IPS DF 19.7 (cell line): ENCODE measurements at places on chromosomes 6 and 20.

DNA sequence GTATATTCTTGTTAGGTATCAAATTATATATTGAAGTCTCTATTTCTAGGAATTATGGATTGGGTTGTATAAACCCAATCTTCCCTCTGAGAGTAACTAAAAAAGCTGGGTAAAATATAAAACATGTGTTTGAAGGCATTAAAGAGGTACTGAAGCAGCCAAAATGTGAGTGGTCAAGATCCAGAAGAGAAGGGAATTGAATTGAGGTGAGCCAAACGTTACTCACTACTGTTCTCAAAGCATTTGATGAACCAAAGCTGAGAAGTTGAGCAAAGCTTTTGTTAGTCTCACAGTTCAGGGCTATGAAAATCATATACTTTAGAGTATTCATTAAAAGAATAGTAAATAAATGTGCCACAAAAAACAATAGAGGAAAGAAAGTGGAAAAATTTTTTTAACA is 365.8 kb downstream of the BCKDHB start:
- no peak for DNase-seq

DNA sequence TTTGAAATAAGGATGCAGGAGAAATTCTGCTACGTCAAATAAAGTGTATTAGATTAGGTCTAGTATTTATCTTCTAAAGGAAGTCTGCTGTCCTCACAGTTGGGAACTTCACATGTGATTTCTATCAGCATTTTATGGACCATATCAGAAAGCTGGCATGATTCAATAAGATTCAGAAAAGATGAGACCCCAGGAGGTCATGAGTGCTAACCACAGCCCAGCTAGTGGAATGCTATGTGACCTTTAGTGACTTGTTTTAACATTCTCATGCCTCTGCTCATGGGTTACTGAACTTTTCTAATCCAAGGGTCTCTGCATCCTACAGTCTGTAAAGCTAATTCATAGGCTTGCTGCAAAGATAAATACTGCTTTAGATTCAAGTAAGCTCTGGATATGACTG is 150.1 kb downstream of the GMPR start:
- DNase-seq, result no peak

DNA sequence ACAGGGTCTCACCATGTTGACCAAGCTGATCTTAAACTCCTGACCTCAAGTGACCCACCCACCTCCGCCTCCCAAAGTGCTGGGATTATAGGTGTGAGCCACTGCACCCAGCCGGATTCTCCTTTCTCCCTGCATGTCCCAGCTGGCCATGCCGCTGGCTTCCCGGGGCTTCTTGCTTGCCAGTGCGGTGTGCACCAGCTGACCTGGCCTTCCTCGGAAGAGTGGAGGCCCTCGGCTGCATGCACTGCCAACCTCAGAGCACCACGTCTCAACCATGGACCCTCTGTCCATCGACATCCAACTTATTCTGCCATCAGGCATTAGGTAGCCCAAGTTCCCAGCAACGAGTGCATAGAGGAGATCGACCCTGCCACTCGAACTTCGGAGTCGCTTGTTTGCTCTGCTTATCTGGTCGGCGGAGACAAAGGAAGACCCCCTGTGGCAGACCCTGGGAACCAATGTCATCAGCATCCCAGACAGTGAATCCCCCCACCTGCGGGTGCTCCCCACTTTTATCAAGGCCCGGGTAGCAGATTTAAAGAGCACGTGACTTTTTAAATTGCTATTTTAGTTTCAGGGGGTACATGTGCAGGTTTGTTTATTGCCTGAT is 307.8 kb downstream of the CDH4 start:
- no peak for DNase-seq

GRCh38 chr6:11429577-11429976 is 108.0 kb upstream of the TMEM170B start:
- peak; percentile 30 for DNase-seq

DNA sequence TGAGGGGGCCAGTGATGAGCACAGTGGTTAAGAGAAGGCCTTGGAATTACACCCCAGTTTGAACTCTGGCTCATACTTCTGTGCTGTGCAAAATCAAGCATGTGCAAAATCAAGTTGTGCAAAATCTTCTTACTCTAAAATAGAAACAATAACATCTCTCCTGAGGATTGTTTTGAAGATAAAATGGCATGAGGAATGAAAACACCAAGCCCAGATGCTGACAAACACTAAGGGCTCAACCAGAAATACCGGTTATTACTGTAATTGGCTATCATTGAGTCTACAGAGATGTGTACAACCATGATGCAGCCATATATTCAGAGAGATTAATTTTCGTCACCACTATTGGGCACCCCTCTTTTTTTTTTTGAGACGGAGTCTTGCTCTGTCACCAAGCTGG is 5.9 kb upstream of the BCAS1 start:
- DNase-seq, result no peak

GRCh38 chr6:6680526-6680925 is 92.0 kb downstream of the LY86 start:
- DNase-seq, result no peak

DNA sequence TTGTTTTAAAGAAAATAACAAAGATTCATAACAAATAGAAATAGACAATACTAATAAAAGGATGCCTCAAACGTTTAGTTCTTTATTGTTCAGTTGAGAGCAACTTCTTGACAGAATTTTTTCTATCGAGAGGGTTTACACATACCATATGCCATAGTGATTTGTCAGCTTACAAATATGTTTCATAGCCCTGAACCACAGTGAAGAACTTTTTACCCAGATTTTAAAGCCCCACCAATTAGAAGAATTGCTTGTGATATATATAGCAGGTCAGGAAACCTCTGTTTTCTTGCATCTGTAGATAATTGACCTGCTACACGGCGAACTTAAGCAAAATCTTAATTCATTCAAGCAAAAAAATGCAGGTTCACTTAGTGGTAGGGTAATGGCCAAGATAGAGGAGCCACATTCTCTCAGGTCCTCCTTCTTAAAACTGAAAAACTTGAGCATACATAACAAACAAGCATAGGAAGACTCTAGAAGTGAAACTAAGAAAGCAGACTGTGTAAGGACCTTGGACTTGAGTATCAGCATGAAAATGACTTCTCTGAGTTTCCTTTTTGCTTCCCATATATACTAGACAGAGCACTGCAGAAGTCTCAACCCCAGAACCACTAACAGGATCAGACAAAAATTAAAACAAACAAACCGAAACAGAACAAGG is 39.5 kb downstream of the CRISP1 start:
- DNase-seq, result no peak

DNA sequence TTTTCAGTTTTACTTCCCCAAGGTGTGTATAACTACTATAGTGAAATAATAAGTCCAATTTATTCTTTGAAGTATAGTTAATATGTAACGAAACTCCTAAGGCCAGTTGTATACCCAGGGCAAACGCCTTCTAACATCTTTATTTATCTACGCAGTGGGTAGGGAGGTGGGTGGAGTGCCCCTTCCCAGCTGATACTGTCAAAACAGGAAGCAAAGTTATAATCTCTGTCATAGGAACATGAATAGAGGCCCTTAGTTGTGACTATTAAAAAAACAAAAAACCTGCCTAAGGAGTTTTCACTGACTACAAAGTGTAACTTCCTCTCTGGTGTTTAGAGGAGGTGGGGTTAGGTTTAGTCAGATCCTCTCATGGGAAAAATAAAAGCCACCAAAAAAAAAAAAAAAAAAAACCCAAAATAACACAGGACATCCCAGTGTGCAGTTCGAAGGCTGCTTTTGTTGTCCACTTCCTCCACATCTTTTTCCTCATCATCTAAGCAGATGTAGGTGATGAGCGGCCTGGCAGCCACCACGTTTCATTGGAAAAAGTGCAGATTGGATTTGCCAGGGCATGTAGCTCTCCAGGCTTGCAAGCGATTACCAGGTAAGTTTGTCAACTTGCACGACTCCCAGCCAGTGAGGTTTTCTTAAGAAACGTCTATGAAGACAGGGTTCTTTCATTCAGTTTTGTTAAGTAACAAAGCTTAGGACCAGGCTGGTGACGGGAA is 58.7 kb downstream of the UTRN start:
- no peak for DNase-seq

DNA sequence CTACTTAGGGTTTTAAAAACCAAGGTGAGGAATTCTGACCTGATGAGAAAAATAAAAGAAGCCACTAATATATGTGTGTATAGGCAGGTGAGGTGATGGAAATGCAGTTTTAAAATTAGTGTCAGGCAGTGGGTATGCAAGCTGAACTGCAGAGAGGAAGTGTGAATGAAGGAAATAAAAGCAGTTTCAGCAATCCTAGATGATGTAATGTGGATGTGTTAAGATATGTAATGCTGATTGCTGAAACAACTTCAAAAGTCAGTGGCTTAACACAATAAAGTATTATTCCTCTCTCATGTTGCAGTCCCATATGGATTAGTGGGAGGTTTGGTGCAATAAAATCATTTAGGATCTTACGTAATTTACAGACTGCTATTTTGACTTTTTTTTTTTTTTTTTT is 119.9 kb upstream of the ASCC3 start:
- DNase-seq, result no peak

DNA sequence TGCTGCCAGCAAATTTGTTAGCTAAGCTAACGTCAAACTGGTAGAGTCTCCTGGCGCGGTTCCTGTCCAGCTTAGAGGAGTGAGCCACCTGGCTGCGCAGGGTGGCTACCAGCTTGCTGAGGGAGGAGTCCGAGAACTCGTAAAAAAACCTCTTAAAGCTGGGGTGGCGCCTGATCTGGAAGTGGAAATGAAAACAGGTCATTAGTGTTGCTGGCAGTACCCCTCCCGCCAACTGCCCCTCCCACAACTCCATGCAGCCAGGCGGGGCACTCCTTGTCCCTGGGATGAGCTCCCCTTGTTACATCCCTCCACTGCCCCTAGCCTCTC is 17.3 kb downstream of the BNIP5 start:
- DNase-seq, result no peak

- DNase-seq, result no peak
These were observed 103.4 kb upstream of the MLN start for GRCh38 chr6:33907227-33907626.
